ENCODE measurements at places on chromosomes 2 and 18.

GRCh38 chr2:196925768-196926561, 542 bp downstream of the PGAP1 start:
- peak overlapping the region; percentile 96 for H3K27ac ChIP-seq
- peak overlapping the region; percentile 81 for H3K4me3 ChIP-seq
- no peaks in the 10 kb centered on the region for H3K27me3 ChIP-seq
- H3K4me1 ChIP-seq, result no peaks in the 10 kb centered on the region
- H3K36me3 ChIP-seq, result no peaks in the 10 kb centered on the region

- DNase-seq, result no peak
- no peak overlapping the region for H3K27ac ChIP-seq
- H3K36me3 ChIP-seq, result no peaks in the 10 kb centered on the region
- peaks cover 5% of the 10 kb centered on the region for H3K4me1 ChIP-seq
- no peak overlapping the region for H3K4me3 ChIP-seq
- H3K27me3 ChIP-seq, result no peaks in the 10 kb centered on the region
These were observed 113.3 kb downstream of the MYO1B start for GRCh38 chr2:191358325-191359025.

- no peak for DNase-seq
- H3K27ac ChIP-seq, result no peak overlapping the region
- H3K27me3 ChIP-seq, result no peaks in the 10 kb centered on the region
- no peaks in the 10 kb centered on the region for H3K4me1 ChIP-seq
- no peaks in the 10 kb centered on the region for H3K36me3 ChIP-seq
- H3K4me3 ChIP-seq, result no peak overlapping the region
These were observed 316.0 kb downstream of the SOX11 start for GRCh38 chr2:6008186-6008585.

- no peak overlapping the region for H3K27ac ChIP-seq
- H3K4me3 ChIP-seq, result no peak overlapping the region
These were observed 62.7 kb downstream of the TRAPPC12 start for GRCh38 chr2:3442185-3442584.

DNA sequence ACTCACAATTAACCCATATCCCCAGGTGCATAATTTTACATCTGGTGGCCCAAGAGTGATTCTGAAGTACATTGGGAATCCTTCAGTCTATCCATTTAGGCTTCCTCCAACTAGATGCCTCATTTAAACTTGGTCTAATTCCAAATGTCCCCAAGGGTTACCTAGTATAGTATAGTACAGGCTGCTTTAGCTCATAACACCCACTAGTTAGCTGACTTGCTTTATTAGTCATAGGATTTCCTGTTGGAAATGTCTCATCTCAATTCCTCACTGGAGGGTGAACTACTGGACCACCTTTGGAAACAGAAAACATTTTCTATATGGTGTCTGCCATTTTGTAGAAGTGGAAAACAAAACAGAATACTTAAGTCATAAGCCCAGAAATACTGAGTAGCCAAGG, 202.5 kb upstream of the SESTD1 start:
- H3K4me1 ChIP-seq, result no peaks in the 10 kb centered on the region
- no peak for DNase-seq
- H3K27ac ChIP-seq, result no peak overlapping the region

GRCh38 chr2:46097714-46098480, 199.3 kb upstream of the EPAS1 start:
- H3K4me3 ChIP-seq, result no peak overlapping the region
- no peak overlapping the region for H3K27ac ChIP-seq
- peaks cover 7% of the 10 kb centered on the region for H3K4me1 ChIP-seq
- no peaks in the 10 kb centered on the region for H3K27me3 ChIP-seq

DNA sequence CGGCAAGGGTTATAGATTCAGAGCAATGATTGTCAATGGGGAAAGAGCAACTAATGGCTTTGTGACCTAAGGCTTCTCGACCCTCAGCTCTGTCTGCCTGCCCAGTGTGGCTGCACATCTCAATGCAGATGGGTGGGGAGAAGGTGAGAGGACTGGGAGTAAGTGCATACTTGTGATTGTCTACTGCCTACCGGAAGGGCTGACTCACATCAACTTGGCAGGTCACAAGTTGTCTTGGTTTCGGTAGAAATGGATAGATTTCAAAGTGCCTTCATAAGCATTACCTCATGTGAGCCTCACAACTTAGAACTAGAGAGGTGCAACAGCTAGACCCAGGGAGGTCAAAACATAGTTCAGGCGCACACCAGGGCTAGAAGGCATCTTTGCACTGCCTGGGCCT, 29.4 kb downstream of the STAT1 start:
- DNase-seq, result no peak
- no peaks in the 10 kb centered on the region for H3K36me3 ChIP-seq
- no peaks in the 10 kb centered on the region for H3K4me1 ChIP-seq
- no peak overlapping the region for H3K4me3 ChIP-seq
- no peaks in the 10 kb centered on the region for H3K27me3 ChIP-seq
- H3K27ac ChIP-seq, result no peak overlapping the region

DNA sequence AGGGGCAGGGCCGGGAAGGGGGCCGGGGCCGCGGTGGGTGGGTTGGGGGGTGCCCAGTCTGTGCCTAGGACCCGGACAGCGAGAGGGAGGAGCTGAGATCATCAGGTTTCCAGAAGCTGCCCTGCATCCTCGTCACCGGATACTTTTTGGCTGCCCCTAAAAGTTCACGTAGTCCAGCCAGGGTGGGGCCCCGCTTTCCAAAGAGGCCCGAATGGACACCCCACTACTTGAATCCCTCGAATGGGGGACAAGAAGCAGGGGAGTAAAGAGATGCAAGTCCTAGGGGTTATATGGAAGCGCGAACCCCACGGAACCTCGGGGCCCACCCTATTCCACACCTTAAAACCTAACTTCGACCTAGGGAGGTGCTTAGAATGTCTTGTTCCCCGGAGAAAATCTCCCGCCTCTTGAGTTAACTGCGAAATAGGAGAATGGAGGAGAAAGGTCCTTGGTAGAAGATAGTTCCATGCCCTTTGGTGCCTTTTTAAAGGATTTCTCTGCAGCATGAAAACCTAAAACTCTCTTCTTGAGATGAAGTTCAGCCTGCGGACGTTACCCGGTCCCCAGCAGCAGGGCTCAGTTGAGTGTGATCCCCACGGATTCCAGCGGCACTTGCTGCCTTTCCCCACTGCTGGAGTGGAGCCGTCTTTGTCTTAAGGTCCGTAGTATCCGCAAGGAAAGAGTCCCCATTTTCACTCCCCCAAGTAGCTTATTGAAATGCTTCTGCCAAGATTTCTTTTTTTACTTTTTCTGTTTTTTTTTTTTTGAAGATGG, 2.1 kb upstream of the RNF152 start:
- peak overlapping the region; percentile 66 for H3K27ac ChIP-seq
- peak overlapping the region; percentile 96 for H3K4me3 ChIP-seq
- H3K36me3 ChIP-seq, result no peaks in the 10 kb centered on the region
- no peaks in the 10 kb centered on the region for H3K27me3 ChIP-seq
